ENCODE measurements at places on chromosomes 1 and 21. TPM values are rescaled to one million over a fixed set of nuclear protein-coding genes. Genes with fewer than 3 reads are reported as not detected.

The UBE2U gene
- not detected for total RNA-seq

The LCE1D gene
- not detected for total RNA-seq

The PGBD2 gene
- 4.8 TPM for total RNA-seq

The OLFM3 gene
- not detected for total RNA-seq

The TDRD5 gene
- total RNA-seq: not detected

The SORT1 gene
- total RNA-seq: 162 TPM

Data from melanocyte of skin (primary cell).